ENCODE measurements at places on chromosomes 2 and 18.

- DNase-seq, result no peak
Observed at GRCh38 chr18:68569936-68570335, 145.0 kb downstream of the TMX3 start.

- DNase-seq, result no peak
Observed at GRCh38 chr2:200438846-200439245, 71.0 kb downstream of the KCTD18 start.

DNA sequence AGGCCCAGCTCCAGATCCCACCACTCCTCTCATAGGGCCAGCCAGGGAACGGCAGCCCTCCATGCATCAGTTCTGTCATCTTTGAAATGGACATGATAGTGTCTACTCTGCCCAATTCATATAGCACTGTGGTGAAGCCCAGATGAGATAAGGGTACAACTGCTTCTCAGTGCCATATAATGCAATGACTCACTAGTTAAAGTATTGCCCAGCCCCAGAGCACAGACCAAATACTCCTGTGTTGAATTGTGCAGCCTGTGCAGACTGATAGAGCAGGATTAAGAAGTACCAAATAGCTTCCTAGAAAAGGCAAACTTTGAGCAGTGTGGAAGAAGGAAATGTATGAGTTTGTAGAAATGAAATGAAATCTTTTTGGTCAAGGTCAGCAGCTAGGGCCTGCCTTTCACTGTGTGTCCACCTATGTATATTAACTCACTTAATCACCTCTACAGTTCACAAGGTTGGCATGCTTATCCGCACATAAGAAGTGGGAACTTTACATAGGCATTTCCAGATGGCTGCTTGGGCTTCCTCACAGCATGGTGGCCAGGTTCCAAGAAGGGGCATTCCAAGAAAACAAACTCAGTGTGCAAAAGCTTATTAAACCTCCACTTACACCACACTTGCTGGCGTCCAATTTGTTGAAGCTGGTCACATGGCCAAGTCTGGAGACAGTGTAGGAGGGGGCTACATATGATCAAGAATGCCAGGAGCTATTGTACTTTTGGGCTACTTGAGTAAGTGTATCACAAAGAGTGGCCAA lies 102.8 kb upstream of the COPS8 start:
- DNase-seq, result no peak

- no peak for DNase-seq
Observed at GRCh38 chr2:232588680-232589585, 38.4 kb downstream of the EIF4E2 start.

GRCh38 chr2:175436076-175436475 lies 254.6 kb upstream of the ATP5MC3 start:
- no peak for DNase-seq

DNA sequence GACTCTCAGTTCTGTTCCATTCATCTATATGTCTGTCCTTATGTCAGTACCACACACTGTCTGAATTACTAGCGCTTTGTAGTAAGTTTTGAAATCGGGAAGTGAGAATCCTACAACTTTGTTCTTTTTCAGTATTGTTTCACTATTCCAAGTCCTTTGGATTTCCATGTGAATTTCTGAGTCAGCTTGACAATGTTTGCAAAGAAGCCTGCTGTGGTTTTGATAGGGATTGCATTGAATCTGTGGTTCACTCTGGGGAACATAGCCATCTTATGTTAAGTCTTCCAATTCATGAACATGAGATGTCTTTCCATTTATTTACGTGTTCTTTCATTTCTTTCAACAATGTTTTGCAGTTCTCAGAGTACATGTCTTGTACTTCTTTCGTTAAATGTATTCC lies 15.0 kb downstream of the SLC3A1 start:
- no peak for DNase-seq

GRCh38 chr2:7692657-7693161 lies 775.5 kb downstream of the RNF144A start:
- no peak for DNase-seq

DNA sequence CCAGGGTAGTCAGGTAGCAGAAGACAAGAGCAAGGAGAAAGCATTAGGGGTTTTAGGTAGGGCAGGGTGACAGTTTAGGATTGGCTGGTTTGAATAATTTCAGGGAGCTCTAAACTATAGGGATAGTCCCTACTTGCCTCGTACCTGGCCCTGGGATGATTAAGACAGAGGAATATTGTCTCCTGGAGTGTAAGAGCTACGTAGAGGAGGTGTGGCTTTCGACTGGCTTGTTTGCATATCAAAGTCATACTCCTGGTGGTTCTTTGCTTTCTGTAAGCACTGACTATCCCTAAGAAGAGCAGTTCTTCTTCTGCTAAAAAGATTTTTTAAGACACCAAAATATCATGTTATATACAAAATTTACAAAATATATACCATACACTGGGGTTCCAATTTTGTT lies 1867.4 kb downstream of the SUCLG1 start:
- no peak for DNase-seq

DNA sequence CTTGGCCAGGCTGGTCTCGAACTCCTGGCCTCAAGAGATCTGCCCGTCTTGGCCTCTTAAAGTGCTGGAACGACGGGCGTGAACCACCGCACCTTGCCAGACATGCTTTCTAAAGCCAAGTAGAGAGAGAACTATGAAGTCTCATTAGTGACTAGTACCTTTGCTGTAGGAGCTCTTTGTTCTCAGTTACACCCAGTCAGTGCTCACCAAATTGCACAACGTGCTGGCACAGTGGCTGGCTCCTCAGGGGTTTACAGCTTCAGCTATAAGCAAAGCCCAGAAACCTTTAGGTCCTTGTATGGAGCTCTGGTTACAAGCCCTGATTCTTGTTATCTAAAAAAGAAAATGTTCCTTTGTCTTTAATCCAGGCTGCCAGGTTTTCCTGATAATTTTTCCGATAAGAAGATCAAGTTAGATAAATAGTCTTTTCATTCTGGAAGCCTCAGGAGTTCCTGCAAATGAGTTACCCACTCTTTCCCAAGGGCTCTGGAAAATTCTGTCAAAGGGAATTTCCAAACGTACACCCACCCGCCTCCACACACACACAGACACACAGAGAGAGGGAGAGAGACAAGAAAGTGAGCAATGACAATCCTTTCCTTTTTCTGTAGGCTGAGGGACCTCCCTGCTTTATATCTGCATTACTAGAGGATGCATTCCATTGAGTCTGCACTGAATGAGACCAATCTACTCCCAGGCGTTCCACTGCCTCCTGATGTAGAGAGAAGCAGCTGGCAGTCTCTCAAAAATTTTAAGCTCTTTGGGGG lies 100.2 kb upstream of the CSRNP3 start:
- DNase-seq, result no peak

DNA sequence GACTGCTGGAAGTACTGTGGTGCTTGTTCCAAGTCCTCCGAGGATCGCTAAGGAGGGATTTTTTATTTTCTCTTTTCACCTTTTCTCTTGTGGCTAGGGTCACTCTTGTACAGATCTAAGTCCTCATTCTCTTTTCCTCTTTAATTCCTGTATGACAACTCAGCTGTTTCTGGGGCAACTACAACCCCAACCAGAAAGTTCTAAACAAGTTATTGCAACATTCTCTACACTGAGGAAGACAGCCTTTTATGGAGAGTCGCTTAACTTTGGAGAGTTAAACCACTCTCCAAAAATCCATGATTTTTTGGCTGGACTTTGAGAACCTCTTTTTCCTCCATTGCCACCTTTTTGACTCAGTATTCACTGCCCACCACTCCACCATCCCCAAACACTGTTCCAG lies 74.0 kb upstream of the SESTD1 start:
- no peak for DNase-seq

GRCh38 chr2:200259577-200259957 lies 46.9 kb upstream of the SPATS2L start:
- no peak for DNase-seq

GRCh38 chr2:127733816-127734537 lies 32.7 kb downstream of the SFT2D3 start:
- no peak for DNase-seq

DNA sequence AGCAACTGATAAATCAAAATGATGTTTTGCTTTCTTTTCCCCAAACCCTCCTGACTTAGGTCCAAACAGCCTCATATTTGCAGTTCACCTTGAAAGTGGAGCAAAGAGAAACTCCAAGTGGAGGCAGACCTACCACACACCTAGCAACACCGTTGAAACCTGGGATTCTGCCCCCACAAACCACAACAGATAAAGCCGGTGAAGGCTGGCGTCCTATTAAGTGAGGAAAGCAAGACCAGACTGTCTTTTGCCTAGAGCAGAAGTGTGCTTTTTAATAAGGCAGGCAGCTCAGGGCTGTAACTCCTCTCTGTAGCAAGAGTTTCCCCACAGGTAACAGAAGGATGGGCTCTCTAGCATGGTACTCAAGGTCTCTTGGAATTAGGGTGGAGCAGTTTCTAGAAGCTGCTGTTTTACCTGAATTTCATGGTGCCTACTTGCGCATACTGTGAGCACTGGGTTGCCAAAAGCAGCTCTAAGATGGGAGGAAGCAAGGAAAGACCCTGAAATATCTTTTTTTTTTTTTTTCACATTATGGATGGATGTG lies 336.9 kb downstream of the BCL11A start:
- DNase-seq, result no peak

- DNase-seq, result no peak
Observed at GRCh38 chr2:193542762-193543161, 1348.0 kb upstream of the TMEFF2 start.

GRCh38 chr2:50535971-50536759 lies 495.8 kb downstream of the NRXN1 start:
- no peak for DNase-seq

GRCh38 chr2:3578987-3579386 lies 3.9 kb downstream of the RPS7 start:
- DNase-seq, result no peak

DNA sequence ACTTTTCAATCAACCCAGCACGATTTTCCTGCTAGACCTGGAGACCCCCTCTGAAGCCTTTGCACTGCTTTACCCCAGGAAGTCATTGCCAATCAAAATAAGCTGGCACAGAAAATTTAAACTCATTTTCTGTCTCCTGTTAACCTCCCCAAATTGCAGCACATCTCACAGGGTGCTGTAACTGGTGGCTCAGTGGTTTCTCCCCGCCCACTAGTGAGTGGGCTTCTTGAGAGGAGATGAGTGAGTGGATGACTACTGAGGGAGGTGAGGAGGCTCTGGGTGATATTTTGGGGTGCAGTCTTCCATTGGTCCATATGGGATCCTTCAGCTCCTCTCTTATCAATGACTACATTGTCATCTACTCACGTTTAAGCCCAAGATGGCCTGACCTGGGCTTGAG lies 239.8 kb upstream of the HS6ST1 start:
- DNase-seq, result no peak

- DNase-seq, result no peak
Observed at GRCh38 chr2:237465515-237466148, 21.4 kb upstream of the MLPH start.

DNA sequence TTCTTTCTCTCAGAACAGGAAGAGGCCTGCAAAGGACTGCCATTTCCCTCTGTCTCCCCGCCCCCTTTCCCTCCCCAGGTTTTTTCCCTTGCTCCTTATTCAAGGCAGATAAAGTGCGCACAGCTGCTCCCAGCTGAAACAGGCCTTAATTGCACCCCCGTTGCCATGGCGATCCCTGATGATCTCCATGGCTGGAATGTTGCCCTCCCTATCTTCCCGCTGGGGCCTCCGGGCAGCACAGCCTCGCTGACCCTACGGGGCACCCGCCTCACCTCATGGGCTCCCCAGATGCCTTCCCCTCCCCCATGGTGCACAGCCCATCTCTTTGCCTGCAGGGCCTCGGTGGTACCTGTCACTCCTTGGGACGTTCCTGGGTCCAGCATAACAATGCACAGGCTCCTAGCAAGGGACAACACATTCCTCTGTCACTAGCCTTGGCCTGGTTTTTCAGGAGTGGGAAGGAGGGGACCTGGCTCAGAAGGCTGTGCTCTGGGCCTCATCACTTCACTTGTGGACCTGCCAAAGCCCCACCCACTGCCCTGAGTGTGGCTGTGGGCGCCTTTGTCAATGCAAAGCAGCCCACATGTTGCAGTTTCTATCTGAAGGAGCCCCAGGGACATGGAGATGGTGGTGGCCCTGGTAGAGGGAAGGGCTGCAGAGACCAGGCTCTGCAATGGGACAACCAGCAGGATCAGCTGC lies 115.0 kb downstream of the CELF4 start:
- DNase-seq, result no peak

- DNase-seq, result no peak
Observed at GRCh38 chr2:237213315-237214022, 127.8 kb downstream of the COPS8 start.

DNA sequence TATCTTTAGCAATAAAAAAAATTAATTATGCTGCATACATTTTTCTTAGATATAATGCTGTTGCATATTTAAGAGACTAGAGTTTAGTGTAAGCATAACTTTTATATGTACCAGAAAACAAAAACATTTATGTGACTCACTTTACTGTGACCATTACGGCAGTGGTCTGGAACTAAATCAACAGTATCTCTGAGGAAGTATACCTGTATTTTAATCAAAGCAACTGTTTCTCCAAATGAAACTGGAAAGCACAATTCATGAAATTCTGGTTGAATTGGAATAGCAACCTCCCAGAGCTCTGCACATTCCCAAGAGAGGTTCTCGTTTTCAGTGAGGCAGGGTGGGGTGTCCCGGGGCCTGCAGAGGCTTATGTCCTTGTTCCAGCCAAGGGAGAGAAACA lies 112.2 kb upstream of the TACR1 start:
- no peak for DNase-seq

DNA sequence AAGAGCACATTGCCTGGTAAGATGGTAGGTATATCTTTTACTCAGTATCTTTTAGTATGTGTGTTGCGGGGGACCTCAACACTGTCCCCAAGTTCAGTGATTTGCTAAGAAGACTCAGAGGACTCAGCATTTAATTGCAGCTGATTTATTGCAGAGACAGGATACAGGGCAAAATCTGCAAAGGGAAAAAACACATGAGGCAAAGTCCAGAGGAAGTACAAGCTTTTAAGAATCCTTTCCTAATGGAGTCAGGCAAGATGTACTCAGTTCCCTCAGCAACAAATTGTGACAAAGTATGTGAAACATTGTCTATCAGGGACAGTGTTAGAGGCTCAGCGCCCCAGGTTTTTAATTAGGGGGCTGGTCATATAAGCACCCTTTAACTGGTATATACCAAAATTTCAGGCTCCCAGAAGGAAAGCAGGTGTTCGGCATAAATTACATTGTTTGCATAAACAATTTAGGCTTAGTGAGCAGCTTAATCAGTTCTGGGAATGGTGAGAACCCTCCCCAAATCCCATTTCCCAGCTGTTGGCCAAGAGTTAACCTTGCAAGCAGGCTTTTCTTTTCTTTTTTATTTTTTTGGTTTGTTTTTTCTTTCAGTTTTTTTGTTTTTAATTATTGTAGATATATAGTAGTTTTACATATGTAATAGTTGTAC lies 41.7 kb downstream of the RAB3GAP1 start:
- DNase-seq, result no peak

- DNase-seq, result no peak
Observed at GRCh38 chr18:6279308-6279707, 135.4 kb downstream of the L3MBTL4 start.

- DNase-seq, result no peak
Observed at GRCh38 chr18:22800551-22800951, 132.6 kb upstream of the RBBP8 start.

DNA sequence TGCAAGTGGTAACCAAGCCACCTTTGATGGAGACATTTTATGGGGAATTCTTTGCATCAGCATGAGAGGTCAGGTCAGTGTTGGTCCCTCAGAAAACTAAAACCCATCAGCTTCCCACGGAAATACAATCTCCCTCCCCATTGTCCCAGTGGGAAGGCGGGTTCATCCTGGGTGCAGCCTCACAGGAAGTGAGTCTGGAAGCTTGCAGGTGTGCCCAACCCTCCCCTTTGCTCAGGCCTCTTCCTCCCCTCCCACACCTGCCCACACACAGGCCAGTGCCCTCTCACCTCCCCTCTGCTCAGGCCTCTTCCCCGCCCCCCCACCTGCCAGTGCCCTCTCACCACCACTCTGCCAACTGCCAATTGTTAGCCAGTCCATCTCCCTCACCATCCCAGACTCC lies 166.8 kb upstream of the RAB6C start:
- DNase-seq, result no peak
